Central memory CD4-positive, alpha-beta T cell (primary cell): ENCODE measurements at places on chromosomes 1 and 21.

- DNase-seq: no peak
Measured at GRCh38 chr1:47415728-47416318, at the start of gene FOXE3. Gene FOXE3, plus strand, starts transcription at chr1:47416285. Its CDS starts 31 bp downstream, at chr1:47416316.

DNA sequence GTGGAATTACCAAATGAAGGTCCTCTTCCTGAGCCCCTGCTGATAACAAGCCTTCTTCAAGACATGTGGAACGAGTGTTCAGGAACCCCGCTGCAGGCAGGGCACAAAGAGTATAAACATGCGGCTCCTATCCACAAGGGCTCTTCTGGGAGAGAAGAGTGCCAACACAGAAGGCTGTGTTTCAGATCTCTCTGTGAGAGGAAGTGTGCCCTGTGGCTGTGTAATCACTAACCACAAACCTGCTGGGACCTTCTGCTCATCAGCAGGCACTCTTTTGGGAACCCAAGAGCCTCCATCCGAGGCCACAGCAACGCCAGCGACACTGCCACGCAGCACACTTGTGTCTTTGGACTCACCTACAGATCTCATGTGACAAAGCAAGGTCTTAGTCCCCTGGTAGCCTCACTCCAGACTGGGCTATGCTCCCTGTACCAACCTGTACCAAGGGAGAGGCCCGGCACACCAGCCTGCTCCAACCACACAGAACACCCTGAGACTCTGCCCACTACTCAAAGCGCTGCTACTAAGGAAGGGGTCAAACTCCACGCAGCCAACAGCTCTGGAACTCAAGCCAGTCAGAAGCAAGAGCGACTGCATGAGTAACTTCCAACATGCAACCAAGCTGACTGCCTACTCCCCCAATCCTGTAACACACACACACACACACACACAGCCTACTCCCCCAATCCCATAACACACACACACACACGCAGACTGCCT is 7.8 kb downstream of the PTTG1IP start:
- peak; percentile 21 for DNase-seq

- no peak for DNase-seq
Measured at GRCh38 chr1:56413671-56414199, 165.6 kb downstream of the PLPP3 start.

DNA sequence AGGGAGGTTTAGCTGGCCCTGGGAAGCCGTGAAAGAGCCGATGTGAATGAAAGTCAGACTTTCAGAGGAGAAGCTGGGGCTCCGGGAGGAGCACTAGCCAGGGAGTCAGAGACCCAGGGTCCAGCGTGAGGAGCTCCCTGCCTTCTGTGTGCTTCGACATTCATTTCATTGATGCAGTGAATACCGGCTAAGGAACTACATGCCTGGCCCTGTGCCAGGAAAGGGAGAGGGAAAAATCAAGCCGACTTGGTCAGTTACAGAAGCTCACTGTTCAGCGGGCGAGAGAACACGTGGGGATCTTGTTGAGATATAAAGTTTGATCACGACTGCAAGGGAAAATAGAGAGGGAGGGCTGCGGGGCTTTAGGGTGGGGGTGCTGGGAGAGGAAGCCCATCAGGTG is 76.7 kb upstream of the RUNX3 start:
- no peak for DNase-seq

DNA sequence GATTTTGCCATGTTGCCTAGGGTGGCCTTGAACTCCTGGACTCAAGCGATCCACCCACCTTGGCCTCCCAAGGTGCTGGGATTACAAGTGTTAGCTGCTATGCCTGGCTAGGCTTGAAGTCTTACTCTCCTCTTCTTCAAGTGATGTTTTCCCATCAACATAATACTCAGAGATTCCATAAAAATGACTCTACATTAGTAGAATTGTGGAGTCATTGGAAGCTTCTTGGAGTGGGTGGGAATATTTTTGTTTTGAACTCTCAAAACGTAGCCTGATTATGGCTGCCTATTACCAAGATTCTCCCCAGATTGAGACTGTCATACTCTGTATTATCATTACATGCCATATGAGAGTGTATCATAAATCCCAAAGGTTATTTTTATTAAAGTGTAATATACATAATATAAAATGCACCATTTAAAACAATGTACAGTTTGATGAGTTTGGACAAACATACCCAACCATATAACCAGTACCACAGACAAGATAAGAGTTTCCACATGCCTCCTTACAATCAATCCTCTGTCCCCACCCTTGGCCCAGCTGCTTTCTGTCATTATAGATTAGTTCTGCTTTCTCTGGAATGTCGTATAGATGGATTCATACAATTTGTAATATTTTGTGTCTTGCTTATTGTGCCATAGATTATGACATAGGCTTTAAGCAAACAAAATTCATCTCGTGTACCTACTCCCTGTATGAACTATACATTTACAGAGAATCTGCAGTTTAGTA is 8.0 kb upstream of the DNM3 start:
- no peak for DNase-seq

- DNase-seq: no peak
Measured at GRCh38 chr1:5267603-5268235, 613.3 kb downstream of the AJAP1 start.

DNA sequence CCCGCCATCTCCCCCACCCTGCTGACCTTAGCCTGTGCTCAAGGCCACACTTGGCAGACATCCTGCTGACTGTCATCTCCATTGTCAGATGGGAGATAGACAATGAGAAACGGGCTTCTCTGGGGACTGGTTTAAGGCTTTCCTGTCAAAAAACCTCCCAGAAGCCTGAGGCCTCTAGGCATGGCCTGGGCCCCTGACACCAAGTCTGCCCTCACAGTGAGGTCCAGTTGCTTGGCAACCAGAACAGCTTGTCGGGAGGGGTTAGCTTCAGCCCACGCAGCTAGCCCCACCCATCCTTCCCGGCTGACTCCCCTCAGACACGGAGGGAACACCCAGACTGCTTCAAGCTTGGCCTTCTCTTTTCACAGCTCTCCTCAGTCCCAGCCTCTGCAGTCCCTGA is 11.0 kb downstream of the PLEKHA6 start:
- DNase-seq: no peak

GRCh38 chr1:212218911-212219310 is 66.3 kb upstream of the PPP2R5A start:
- no peak for DNase-seq

- DNase-seq: no peak
Measured at GRCh38 chr21:44450402-44450801, 4.9 kb upstream of the LRRC3 start.

- no peak for DNase-seq
Measured at GRCh38 chr1:113763661-113764060, 4.4 kb upstream of the PHTF1 start.

- DNase-seq: no peak
Measured at GRCh38 chr1:21129407-21129806, 47.3 kb downstream of the EIF4G3 start.
